Stimulated activated CD8-positive, alpha-beta memory T cell treated with anti-CD3 and anti-CD28 coated beads, Interleukin-4, amount 100 ng/mL, for 1 hour (primary cell): ENCODE measurements at places on chromosomes 4 and X.

DNA sequence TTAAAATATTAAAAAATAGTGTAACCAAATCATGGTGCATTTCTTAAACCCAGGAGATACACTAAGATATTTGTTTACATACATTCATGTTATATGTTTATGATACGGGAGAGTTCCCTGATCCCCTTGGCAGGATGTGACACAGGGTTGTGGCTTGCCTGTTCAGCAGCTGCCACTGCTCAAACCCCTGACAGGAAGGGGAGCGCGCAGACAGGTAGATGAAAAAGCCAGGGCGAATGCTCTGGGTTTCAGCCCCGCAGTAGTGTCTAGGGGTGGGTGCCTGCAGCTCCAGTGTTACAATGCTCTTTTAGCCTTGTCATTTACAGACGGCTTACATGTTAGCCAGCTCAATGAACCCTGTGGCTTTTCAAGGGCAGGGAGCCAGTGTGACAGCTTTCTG is 1343.8 kb upstream of the IGFBP7 start:
- no peak for DNase-seq

- DNase-seq: no peak
Measured at GRCh38 chr4:166003811-166004210, 130.8 kb downstream of the TLL1 start.

DNA sequence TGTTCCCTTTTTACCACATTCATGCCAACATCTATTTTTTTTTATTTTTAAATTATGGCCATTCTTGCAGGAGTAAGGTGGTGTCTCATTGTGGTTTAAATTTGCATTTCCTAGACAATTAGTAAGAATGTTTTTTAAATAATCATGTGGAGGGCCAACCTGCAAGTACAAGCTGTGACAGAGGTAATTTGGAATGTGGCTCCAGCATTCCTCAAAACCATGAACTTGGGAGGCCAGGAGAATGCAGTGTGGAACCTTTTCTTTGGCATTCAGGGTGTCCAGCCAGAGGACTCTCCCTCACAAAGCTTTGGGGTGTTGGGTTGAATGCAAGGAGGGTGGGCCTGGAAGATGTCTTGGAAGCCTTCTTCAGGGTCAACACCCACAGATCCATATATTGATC is 7.3 kb upstream of the TMEM185A start:
- DNase-seq: no peak

- DNase-seq: no peak
Measured at GRCh38 chr4:184313058-184313581, 95.4 kb upstream of the ENPP6 start.

DNA sequence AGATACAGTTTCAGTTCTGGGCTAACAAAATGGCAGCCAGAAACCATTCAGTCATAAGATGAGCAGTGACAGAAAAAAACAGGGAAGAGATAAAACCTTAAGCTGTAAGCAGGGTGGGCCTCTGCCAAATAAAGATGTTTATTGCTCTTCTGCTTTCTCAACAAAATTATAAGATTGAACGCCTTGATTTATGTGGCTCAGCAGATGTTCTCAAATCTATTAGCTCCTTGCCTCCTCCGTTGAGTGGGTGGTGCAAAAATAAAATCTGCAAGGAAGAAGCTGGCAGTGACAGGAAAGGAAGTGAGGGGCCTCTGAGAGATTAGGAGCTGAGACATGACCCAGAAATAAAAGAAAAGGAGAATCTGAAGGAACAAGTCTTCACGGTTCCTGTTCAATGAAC is 206.6 kb downstream of the PTTG2 start:
- no peak for DNase-seq
